Urinary bladder (tissue), 4 donors: ENCODE measurements at places on chromosomes 3 and 15. TPM values are rescaled to one million over a fixed set of nuclear protein-coding genes. Genes with fewer than 3 reads are reported as not detected.

DNA sequence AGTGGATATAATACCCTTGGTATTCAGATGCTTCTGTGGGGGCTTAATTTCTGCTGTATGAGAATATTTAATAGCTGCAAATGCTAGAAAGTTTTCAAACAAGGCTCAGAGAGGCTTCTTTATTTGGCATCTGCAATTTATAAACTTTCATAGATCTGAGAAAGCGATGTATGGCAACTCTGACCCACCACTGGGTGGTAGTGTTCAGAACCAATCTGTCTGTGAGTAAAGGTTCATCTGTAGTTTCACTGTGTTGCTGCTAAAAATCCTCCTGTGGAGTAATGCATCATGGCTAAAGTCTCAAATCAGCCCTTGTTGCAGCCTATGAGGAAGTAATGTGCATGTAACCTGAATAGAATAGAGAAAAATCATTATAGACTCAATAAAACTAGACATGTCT, 47.4 kb downstream of the CLSTN2 start:
- DNase-seq: no peak

DNA sequence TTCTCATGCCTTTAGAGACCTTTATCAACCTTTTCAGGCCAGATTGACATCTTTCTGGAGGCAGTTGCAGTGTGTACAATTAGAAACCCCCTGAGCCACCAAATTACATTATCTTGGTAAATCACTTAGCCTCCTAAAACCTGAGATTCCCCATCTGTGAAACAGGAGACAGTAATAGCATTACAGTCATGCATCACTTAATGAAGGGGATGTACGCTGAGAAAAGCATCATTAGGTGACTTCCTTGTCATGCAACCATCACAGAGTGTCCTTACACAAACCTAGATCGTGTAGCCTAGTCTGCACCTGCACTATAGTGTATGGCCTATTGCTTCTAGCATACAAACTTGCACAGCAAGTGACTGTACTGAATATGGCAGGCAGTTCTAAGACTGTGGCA, 400.8 kb upstream of the CNTN3 start:
- DNase-seq: no peak

Gene CCRL2
- 1.6 TPM for polyA plus RNA-seq

DNA sequence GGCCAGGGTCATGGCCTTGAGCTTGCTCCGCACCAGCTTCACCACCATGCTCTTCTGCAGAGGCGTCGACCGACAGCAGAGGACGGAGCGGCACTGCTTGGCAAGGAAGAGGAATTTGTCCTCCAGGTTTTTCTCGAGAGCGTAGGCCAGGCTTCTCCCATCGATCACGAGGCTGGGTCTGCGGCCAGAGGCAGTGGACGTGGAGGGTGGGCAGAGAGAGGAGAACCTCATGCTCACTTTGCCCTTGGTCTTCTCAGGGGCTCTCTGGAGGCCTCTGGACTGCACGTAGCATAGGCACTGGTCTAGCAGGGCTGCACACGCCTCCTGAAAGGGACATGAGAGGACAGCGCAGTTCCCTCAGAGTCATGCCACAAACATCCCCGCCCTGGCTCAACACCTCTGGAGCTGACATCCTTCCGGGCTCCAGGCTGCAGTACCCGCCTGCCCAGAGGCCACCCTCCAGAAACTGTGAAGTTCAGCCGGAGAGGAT, 168.3 kb downstream of the ATP10A start:
- no peak for DNase-seq

Gene RMDN3
- 35.2 TPM for polyA plus RNA-seq

DNA sequence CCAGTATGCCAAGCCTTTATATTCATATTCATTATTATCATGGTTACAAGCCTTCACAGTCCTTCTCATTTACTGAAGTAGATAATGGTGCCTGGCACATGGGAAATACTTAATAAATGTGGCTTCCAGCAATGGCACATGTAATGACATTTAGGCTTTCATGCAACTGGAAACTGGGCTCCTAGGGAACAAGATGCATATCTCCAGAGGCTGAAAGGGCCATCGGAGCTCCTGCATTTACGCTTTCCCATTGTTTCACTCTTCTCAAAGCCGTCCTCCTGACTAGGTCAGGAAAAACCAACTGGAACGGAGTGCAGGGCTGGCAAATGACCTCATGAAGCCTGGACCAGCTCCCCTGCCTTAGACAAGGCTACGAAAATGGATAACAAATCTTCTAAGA, 474.9 kb downstream of the MAGI1 start:
- no peak for DNase-seq

Gene TM4SF4
- polyA plus RNA-seq: 0.05 TPM

Gene SERP1
- polyA plus RNA-seq: 115 TPM

- no peak for DNase-seq
Observed at GRCh38 chr15:57747206-57747896, 40.8 kb downstream of the POLR2M start.

Gene TMEM158
- polyA plus RNA-seq: 11.2 TPM

DNA sequence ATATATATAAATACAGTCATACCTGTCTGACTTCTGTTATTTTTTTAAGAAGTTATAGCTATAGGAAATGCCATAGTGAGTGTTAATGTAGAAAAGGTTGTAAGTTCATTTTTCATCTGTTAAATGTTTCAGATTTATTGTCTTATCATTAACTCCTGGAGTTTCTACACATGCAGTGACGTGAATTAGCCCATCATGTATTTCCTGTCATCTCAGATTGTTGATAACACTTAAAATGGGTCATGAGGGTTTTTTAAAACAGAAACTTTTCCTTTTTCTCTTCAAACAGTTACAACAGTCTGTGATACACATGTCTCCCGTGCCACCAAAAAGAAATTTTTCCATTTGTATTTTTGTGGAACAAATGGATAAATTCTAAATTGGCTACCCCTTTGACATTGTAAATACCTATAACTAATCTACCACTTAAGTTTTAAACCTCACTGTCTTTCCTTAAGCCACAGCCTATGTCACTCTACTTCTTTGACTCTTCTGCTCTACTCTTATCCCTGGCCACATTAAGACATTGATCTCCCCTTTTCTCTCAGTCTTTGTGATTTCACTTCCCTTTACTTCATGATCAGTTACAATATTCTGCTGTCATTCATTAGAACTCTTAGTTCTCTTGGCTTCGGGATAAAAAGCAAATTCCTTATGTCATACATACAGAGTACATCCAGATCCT, 89.1 kb downstream of the NEO1 start:
- no peak for DNase-seq

GRCh38 chr3:9649791-9650521, 651 bp downstream of the MTMR14 start:
- no peak for DNase-seq

- DNase-seq: no peak
Observed at GRCh38 chr15:72847033-72847432, 63.5 kb upstream of the ADPGK start.
